ENCODE measurements at places on chromosomes 12 and 14.

DNA sequence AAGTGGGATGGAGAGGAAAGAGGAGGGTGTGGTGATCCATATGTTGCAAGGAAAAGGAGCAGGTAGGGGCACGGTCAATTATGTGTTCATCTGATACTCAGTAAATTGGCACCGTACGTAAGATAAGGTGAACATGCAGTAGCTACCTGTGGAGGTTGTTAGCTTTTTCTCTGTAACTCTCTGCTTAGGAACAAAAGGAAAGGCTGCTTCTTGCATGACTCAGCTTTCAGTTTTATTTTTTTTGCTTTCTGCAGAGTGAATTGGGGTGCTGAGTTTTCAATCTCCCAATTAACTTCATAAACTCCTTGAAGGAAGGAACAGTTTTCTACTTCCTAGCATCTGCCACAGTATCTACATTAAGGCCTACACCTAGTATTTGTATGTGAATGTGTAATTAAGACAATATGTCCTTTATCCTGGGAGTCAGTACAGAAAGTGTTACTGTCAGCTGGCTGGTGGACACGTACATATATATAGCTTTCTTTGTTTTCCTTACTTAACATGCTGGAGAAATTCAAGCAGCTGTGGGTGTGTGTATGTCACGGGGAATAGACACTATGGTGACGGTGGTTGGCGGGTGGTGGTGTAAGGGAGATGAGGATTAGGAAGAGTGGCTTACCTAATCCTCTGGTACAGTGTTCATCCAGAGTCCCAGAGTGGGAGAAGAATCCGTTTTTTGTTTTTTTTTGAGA lies 40.1 kb upstream of the WNK1 start:
- H3K36me3 ChIP-seq: no peaks in the 10 kb centered on the region
- no peaks in the 10 kb centered on the region for H3K27me3 ChIP-seq
- DNase-seq: peak; percentile 41
- peaks cover 3% of the 10 kb centered on the region for H3K4me1 ChIP-seq
- H3K4me3 ChIP-seq: no peak overlapping the region

- no peak for DNase-seq
- no peak overlapping the region for H3K4me3 ChIP-seq
- no peak overlapping the region for H3K27ac ChIP-seq
Measured at GRCh38 chr14:103294091-103294490, 39.9 kb upstream of the EIF5 start.

GRCh38 chr14:104973135-104973384 lies 5.1 kb downstream of the AHNAK2 start:
- H3K27me3 ChIP-seq: peaks cover 25% of the 10 kb centered on the region
- no peak overlapping the region for H3K4me3 ChIP-seq
- no peaks in the 10 kb centered on the region for H3K36me3 ChIP-seq
- no peak overlapping the region for H3K27ac ChIP-seq
- no peak for DNase-seq

DNA sequence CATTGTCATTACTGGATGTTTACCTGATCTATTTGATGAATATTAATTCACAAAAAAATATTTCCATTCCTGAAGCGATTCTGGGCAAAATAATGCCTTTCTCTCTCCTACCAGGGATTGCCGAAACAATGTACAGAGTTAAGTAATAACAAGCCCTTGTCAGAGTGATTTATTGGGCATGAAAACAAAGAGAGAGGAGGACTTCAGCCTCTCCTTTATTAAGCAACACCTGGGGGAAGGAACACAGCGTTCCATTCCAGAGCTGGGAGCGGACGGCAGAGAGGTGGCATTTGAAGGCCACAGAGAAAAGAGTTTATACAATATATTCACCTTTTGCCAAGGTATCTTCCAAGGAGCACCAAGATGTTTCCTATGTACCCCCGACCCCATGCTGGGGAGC lies 165.8 kb downstream of the KSR2 start:
- no peak for DNase-seq
- no peaks in the 10 kb centered on the region for H3K27me3 ChIP-seq
- no peak overlapping the region for H3K27ac ChIP-seq
- H3K36me3 ChIP-seq: no peaks in the 10 kb centered on the region

DNA sequence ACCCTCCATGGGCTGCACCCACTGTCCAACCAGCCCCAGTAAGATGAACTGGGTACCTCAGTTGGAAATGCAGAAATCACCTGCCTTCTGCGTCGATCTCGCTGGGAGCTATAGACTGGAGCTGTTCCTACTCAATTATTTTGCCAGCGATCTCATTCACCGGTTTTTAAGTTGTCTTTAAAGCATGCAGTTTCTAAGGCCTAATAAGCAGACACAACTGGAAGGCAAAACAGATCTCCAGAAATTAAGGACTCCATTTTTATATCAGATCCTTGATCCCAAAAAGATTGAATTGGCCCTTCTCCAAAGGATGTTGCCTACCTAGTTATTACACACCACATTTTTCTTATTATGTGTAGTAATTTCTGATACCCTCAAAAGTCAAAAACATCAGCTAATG lies 131.4 kb downstream of the KCNMB4 start:
- no peaks in the 10 kb centered on the region for H3K4me1 ChIP-seq
- DNase-seq: no peak
- no peaks in the 10 kb centered on the region for H3K36me3 ChIP-seq
- H3K4me3 ChIP-seq: no peak overlapping the region

Measured in common myeloid progenitor, CD34-positive (primary cell).